K562 (cell line): ENCODE measurements at places on chromosomes 6 and 20. TPM values are rescaled to one million over a fixed set of nuclear protein-coding genes. Genes with fewer than 3 reads are reported as not detected.

- no peak for DNase-seq
These were observed 20.0 kb upstream of the ZNF165 start for GRCh38 chr6:28060405-28060804.

The IMPG1 gene
- not detected in 2 replicates for total RNA-seq

GRCh38 chr20:7392542-7393206 lies 547.6 kb downstream of the HAO1 start:
- DNase-seq = no peak

GRCh38 chr6:40290816-40291215 lies 296.3 kb downstream of the LRFN2 start:
- no peak for DNase-seq

DNA sequence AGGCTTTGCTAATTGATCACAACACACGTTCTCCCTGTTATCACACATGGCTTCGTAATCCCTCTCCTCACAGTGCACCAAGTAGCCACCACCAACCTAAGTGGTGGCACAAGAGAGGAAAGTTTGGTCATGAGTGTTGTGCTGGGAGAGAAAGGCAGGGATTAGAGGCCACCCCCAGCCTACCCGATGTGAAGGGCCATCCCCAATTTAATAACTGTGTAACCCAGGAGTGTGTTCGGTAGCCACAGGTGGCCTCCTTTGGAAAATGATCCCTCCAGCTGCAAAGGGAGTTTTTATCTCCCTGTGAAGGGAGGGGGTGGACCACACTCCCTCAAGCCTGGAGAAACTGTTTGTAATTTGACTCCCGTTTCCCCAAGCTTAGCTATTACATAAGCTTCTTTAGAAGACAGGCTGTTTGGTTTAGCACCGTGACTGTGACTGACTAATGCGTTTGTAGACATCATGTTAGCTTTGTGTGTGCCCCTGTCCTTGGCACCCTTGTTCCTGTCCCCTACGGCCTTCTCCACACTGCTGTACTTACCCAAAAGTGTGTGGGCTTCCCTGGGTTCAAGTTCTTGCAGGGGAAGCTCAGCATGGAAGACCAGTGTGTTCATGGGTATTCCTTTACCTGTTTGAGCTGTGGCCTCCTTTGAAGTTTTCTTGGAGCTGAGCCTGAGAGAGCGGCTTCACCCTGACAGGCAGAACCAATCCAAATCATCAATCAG lies 20.6 kb downstream of the PPP1R16B start:
- peak; percentile 67 for DNase-seq

The HCRTR2 gene
- total RNA-seq = not detected in 2 replicates

The EEF1A2 gene
- total RNA-seq = 29.0 and 29.6 TPM in 2 replicates

DNA sequence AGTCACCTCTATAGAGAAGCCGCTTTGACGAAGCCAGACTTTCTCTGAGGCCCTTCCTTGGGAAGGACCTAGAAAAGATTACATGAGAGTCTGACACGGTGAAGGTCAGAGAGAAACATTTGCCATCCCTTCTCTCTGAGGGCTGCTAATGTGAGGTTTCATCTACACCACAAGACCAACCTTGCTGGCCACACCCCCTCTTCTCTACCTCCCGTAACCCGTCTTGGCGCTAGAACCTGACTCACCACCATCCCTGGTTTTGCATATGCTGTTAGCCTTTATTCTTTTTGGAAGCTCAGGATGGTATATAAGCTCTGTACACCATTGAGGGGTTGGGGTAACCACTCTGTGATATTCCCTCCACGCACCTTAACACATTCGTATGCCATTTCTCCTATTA lies 63.6 kb downstream of the FOXF2 start:
- DNase-seq = no peak

DNA sequence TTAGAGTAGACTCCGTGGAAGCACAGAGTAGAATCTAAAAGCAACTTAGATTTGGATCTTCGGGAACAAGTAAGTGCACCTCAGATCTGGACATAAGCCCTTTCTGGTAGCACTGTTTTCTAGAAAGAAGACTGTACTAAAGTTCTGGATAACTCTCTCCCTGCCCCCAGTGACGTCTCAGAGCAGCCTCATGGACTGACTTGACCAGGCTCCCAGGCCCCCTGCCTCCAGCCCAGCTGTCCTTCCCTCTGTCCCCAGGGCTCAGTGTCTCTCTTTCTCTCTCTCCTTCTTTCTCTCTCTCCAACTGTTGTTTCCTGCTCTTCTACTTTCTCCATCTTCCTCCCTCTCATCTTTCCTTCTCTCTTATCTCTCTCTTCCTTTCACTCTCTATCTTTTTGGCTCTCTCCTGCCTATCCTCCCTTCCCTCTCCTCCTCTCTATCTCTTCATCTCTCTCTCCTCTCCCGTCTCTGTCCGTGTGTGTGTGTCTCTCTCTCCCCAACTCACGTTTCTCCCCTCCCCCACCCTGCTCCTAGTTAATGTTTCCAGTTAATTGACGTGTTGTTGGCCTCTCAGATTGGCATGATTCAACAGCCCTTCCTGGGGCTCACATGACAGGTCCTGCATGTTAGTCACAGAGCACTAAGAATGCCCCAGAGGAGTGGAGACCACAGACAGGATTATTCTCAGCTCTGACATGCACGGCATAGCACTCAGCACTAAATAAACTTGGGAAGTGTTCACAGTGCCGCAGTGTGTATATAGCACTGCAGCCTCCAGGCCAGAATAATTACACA lies 180.4 kb upstream of the FOXQ1 start:
- DNase-seq = no peak

DNA sequence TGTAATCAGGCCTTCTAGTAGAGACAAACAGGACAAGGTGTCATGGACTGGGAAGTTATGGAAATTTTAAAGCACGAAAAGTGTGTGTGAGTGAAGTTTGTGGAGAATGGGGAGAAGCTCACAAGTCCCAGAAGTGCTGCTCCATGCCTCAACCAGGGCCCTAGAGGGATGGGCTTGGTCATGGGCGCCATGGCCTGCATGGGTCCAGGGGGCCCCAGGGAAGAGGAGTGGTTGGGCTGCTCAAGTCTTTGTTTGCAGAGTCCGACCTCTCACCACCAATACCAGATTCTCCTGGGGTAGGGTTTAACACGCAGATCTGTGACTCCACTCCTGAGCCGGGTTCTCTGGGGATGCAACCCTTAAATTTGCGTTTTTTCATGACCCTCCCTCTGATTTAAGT lies 88.4 kb downstream of the FAM120B start:
- no peak for DNase-seq

The BHLHE23 gene
- total RNA-seq = not detected in 2 replicates

The RPS18 gene
- total RNA-seq = 5,023 and 5,547 TPM in 2 replicates

DNA sequence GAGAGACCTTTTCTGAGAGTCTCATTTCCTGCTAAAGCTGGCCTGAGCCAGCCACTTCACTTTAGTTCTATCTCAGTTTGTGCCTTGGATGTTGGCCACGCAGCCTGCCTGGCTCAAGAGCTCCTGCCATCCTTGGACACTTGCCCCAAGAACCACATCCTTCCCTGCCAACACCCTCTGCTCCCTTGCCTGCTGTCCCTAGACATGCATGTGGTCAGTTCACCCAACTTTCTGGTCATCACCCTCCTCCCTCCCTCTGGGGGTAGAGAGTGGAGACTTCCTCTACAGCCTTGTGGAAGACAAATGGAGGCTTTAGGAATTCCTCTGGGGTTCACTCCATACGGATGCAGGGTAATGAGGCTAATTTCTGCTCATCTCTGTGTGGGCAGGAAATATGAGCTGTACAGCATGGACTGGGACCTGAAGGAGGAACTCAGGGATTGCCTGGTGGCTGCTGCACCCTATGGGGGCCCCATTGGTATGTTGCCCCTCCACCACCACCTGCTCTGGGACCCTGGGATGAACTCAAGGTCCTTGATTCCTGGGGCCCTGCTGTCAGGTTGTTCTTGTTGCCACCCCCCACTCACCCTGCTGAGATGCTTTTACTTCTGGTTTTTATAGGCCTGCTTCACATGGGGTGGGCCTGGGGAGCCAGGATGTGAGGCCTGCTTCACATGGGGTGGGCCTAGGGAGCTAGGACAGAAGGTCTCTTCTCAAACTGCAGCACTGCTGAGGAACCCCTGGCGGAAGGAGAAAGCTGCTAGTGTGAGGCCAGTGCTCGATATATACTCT lies 13.8 kb upstream of the PTPRA start:
- DNase-seq = no peak

GRCh38 chr20:23132930-23133559 lies 46.9 kb upstream of the CD93 start:
- DNase-seq = peak; percentile 82

The PARD6B gene
- 12.0 and 12.3 TPM in 2 replicates for total RNA-seq

- no peak for DNase-seq
These were observed 120.5 kb downstream of the TRIM27 start for GRCh38 chr6:28803337-28803709.

GRCh38 chr6:155152211-155153076 lies 111.4 kb upstream of the CLDN20 start:
- peak; percentile 69 for DNase-seq

The SNX9 gene
- total RNA-seq = 66.8 and 72.2 TPM in 2 replicates

DNA sequence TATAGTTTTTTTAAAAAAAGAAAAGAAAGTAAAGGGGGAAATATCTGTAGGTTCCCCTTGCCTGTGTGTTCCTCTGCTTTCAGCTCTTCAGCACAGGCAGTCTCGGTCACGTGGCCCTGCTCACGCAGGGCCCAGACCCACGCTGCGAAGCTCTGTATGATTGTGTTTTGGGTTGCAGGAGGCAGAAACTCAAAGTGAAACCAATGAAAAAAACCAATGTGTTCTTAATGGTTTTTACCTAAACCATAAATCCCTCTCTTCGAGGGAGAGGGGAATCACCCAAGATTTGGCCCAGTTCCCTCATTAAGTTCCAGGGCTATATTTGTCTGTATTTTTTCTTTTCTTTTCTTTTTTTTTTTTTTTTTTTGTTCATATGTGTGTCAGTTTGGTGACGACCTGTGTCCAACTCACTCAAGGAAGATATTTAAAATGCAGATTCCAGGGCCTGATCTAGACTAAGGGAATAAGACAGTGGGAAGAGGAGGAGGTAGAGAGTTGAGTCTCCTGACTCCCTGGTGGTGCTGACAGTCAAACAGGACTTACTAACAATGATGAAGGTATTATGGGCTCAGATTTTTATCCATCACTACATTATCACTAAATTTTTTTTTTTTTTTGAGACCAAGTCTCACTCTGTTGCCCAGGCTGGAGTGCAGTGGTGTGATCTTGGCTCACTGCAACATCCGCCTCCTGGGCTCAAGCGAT lies 33.8 kb upstream of the RREB1 start:
- no peak for DNase-seq

The SPEF1 gene
- not detected in 2 replicates for total RNA-seq

- no peak for DNase-seq
These were observed 79.4 kb downstream of the DACT2 start for GRCh38 chr6:168240160-168240559.

DNA sequence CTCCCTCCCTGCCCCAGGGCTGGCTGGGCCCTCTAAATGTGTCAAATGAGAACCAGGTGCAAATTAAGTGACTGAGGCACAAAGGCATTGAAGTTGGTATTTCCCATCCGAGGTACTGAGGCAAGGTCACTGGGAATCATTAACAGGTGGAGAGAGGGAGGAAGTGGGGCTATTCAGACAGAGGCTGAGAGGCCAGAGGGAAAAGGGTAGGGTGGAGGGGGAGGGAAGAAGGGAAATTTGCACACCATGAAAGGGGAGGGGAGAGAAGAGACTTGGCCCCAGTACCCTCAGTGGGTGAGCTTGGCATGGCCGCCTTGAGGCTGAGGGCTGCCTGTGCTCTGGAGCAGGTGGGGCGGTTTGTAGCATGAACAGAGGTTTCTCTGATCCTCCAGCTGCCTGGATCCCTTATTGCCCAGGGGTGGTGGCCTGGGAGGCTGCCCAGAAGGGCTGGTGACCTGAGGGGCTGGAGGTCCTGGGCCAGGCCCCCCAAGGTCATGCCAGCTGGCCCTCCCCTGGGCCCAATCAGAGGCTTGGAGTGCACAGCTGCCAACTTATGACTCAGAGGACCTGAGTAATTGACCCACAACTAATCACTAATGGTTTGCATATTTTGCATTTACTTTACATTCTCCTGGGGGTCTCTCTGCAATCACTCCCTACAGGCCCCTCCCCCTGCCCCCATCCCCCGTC lies 40.3 kb upstream of the ZFAND3 start:
- DNase-seq = no peak

The GMPR gene
- total RNA-seq = 64.1 and 73.7 TPM in 2 replicates
